Activated B cell treated with CpG ODN at 0.5 μM for 24 hours (primary cell): ENCODE measurements at places on chromosomes 4 and X. TPM values are rescaled to one million over a fixed set of nuclear protein-coding genes. Genes with fewer than 3 reads are reported as not detected.

USP17L15 gene
- total RNA-seq = not detected in 2 replicates

- no peak for DNase-seq
Observed at GRCh38 chr4:7981738-7982394, 42.2 kb upstream of the AFAP1 start.

SLC34A2 gene
- not detected in 2 replicates for total RNA-seq

DNA sequence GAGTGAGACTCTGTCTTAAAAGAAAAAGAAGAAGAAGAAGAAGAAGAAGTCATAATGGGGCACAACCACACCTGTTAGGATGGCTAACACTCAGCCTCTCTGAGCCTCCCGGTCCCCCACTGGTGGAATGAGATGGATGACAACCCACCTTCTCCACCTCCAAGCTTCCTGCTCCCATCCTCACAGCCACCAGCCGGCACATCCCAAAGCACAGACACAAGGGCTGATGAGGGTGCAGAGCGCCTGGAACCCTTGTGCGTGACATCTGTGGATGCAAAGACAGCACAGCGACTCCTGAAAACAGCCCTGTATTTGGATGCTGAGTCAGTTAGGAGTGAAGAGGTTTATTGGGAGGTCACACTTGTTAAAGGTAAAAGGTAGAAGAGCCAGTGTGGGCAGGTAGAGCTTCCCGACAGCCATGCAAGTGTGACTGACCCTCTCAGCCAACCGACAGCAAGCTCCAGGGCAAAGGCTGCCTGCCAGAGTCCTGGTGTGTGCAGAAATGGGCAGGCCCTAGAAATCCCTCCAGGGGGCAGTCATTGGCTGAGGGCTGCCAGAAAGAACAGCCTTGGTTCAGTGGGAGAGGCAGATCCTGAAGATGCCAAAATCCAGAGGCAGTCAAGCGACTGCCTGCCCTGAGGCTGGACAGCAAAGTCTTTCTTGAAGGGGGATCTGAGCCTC lies 26.6 kb upstream of the MAN2B2 start:
- no peak for DNase-seq

HHIP gene
- total RNA-seq = not detected in 2 replicates

DNA sequence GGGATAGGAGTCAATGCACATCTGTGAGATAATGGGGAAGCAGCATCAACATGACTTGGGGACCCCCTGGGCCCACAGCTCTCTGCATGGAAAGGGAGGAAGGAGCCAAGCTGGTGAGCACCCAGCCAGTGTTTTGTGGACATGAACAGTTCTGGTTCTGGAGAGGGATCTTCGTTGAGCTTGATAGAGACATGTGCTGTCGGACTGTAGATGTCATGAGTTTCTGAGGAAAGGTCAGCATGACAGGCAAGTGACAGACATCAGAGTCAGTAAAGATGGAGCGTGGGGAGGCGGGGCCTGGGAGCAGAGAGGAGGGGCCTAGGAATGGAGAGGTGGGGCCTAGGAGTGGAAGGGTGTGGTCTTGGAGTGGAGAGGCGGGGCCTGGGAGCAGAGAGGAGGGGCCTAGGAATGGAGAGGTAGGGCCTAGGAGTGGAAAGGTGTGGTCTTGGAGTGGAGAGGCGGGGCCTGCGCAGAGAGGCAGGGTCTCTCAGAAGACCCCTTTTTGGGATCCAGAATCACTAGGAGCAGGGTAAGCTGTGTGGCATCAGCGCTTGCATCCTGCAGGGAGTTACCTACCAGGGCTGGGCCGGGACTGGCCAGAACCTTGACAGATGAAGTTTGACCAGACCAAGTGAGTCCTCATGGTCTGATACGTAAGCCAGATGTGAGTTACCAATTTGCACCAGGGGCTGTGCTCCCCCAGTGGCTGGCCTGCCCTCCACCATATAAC lies 33.7 kb downstream of the PIGG start:
- DNase-seq = no peak

RBM46 gene
- total RNA-seq = not detected in 2 replicates

DNA sequence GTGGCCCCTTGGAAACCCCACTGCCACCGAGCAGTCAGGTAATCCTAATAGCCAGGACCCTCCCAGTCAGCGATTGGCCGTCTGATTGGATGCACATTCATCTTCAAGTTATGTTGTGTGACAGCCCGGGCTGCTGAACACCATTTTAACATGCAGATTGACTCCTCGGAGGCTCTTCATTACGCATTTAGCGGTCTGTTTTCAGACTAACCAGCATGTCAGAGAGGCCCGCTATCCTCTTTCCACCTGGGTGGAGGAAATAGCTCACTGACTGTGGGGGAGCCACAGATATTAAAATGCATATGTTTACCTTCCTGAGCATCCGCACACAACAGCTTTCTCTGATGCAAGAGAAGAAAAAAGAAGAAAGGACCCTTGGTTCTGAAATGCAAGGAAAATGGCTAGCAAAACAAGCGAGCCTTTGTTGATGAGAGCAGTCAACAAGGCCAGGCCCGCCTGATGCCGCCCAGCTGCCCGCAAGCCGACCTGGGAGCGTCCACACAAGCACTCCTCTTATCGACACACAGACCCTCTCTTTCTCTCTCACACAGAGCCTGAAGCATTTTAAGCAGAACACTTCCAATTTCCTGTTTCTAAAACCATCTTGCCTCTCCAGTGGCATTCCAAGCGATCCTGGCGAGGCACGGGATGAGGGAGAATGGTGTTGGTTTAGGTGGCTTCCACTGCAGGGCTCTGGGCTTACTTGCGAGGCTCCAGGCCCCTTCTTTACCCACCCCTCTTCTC lies 118.3 kb downstream of the MGST2 start:
- no peak for DNase-seq

- DNase-seq = no peak
Observed at GRCh38 chr4:101856149-101856548, 65.6 kb downstream of the BANK1 start.

- no peak for DNase-seq
Observed at GRCh38 chrX:110258552-110258951, 59.3 kb downstream of the AMMECR1 start.

DNA sequence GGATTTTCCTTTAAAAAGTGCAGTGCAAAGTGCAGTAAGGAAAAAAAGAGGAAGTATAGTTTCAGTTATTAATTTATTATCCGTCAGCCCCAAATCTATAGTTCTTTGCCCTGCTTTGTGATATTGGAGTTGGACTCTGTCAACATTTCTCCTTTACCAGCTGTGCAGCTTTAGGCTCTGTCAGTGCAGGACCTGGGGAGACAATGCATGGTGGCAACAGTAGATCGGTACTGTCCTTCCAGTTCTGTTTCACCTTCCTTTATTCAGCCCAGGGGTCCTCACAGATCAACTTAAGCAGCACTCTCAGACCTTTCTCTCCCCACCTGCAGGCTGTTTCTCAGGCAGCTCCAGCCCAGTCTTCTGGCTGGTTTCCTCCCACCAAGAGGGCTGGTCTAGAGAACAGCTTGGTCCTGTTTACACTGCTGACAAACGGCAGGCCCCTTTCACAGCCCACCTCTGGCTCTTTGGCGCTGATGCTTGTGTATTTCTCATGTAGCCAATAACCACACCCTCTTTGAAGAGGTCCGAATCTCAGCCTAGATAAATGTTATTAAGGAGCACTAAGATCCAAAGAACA lies 71.6 kb downstream of the MCUB start:
- DNase-seq = no peak

- DNase-seq = no peak
Observed at GRCh38 chr4:112560084-112560483, 44.1 kb upstream of the NEUROG2 start.

CCNG2 gene
- total RNA-seq = 32.0 and 34.6 TPM in 2 replicates

DNA sequence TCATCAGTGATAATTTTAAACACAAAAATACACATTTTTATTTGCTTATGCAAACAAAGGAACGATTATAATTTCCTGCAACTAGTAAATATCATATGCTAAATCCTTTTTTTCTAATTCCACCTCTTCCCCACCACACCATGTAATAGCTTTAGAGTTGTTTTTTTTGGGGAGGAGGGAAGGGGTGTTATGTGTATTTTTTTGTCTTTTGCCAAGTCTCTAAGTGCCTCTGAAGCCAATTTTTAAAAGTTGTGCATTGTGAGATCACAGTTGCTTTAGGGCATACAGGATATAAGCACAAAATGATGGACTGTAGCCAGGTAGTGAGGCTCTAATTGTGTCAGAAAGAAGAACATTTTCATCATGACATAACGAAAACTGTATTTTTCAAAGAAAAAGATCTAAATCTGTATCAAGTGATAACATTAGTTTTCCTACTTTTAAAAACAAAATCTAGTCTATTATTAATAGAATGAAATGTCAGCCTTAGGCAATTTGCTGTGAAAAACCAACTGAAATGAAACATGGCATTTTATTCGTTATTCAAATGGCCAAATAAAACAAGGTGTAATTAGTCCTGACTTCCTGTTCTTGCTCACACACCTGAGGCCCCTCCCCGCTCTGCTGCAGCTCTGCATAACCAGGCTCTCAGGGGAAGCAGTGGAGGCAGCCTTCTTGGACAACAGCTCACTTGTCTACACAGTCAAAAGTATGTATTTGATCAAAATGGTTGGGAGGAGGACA lies 157.4 kb downstream of the PALLD start:
- DNase-seq = no peak

DNA sequence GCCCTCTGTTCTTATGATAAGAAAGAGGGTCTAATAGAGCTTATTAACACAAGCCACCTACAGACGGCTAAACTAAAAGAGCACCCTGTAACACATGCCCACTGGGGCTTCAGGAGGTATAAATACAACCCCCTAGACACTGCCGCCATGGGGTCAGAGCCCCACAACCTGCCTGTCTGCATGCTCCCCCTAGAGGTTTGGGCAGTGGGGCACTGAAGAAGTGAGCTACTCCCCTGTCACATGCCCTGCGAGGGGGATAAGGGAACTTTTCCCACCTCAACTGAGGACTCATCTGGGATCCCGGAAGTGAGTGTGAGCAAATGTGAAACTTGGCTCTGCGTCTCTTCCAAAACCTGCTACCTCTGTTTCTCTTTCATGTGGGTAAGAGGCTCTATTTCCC lies 334.5 kb downstream of the ADAM29 start:
- no peak for DNase-seq

TMSB15A gene
- total RNA-seq = not detected in 2 replicates

GRCh38 chrX:43853225-43853828 lies 28.9 kb downstream of the MAOB start:
- DNase-seq = no peak

MAGEA9B gene
- not detected in 2 replicates for total RNA-seq

DNA sequence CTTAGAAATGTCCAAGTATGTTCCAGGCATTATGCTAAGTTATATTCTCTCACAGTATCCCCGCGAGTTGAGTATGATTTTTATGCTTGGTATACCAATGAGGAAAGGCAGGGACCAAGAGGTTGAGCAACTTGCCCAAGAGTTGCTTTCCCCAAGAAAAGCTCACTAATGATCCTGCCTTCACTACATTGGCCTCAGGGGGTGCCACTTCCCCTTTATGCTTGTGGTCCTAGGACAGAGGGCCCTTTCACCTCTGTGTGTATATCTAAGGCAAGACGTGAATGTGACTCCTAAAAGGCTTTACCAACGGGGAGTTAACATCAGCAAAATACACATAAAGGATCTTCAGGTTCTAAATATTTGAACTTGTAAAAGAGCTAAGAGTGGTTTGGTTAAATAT lies 164.4 kb upstream of the CPEB2 start:
- no peak for DNase-seq

ESX1 gene
- total RNA-seq = not detected in 2 replicates

MAGEA2 gene
- not detected in 2 replicates for total RNA-seq

DNA sequence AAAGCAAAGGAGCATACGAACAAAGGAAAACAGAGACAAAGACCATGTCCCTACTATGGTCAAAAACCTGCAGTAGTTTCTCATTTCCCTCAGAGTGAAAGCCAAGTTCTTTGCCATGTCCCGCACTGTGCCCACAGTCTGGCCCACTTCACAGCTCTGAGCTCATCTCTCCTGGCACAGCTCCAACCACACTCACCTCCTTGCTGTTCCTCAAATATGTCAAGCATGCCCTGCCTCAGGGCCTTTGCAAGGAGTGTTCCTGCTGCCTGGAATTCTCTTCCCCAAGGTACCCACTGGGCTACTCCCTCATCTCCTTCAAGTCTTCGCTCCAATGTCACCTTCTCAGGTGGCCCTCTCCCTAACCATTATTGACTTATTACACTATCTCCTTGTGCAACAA lies 72.1 kb downstream of the COX18 start:
- DNase-seq = no peak
